NAMALWA (cell line): ENCODE measurements at places on chromosomes 13 and 19.

- no peak for DNase-seq
These were observed 8.3 kb upstream of the JUND start for GRCh38 chr19:18289471-18290301.

GRCh38 chr13:79427883-79428282 lies 21.8 kb upstream of the RBM26 start:
- DNase-seq: no peak

GRCh38 chr13:44786756-44787155 lies 202.5 kb downstream of the NUFIP1 start:
- no peak for DNase-seq

DNA sequence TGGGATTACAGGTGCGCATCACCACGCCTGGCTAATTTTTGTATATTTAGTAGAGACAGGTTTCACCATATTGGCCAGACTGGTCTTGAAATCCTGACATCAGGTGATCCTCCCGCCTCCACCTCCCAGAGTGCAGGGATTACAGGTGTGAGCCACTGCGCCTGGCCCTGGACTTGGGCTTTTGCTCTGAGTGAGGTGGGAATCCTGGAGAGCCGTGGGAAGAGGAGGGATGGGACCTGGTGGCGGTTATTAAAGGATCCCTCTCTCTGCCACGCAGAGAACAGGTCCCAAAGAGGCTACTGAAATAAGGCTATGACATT lies 1.7 kb upstream of the TLE5 start:
- DNase-seq: no peak
